ENCODE measurements at places on chromosomes 5 and 9. TPM values are rescaled to one million over a fixed set of nuclear protein-coding genes. Genes with fewer than 3 reads are reported as not detected.
A peak's percentile ranks its signal among the peaks of the same experiment; 100 is the strongest.

- no peaks in the 10 kb centered on the region for H3K36me3 ChIP-seq
- H3K4me1 ChIP-seq = peaks cover 28% of the 10 kb centered on the region
- no peak for DNase-seq
- no peak overlapping the region for H3K4me3 ChIP-seq
- H3K27me3 ChIP-seq = no peaks in the 10 kb centered on the region
Observed at GRCh38 chr5:102759289-102759688, 4.2 kb downstream of the PAM start.

GRCh38 chr5:154197801-154198491 is 7.4 kb downstream of the GALNT10 start:
- H3K4me1 ChIP-seq = peaks cover 68% of the 10 kb centered on the region
- H3K4me3 ChIP-seq = no peak overlapping the region
- peak; percentile 81 for DNase-seq
- H3K27me3 ChIP-seq = no peaks in the 10 kb centered on the region
- peaks cover 19% of the 10 kb centered on the region for H3K36me3 ChIP-seq
- H3K27ac ChIP-seq = peak overlapping the region; percentile 66

GRCh38 chr5:83857341-83857740 is 136.7 kb upstream of the HAPLN1 start:
- H3K36me3 ChIP-seq = no peaks in the 10 kb centered on the region
- H3K27ac ChIP-seq = no peak overlapping the region
- H3K27me3 ChIP-seq = no peaks in the 10 kb centered on the region
- no peak for DNase-seq

DNA sequence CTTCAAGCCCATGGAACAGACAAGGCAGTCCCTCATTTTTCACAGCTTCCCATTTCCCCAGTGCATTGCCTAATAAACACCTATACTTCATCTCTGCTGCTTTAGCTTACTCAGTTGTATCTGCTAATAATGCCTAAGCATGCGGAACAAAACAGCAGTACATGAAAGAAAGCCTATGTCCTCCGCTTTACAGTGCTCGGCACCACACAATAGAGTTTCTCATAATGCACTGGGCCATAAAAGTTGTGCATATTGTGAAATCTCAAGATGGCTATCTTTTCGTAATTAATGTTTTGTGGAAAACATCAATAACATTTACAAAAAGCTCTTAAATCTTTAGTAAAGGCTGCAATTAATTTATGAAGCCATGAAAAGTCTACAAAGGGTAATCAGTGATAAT is 69.3 kb downstream of the DENND1A start:
- no peak overlapping the region for H3K27ac ChIP-seq
- H3K27me3 ChIP-seq = no peaks in the 10 kb centered on the region
- H3K4me3 ChIP-seq = no peak overlapping the region
- H3K36me3 ChIP-seq = no peaks in the 10 kb centered on the region
- no peak for DNase-seq

- no peaks in the 10 kb centered on the region for H3K4me1 ChIP-seq
- H3K36me3 ChIP-seq = no peaks in the 10 kb centered on the region
- no peak overlapping the region for H3K27ac ChIP-seq
- no peak overlapping the region for H3K4me3 ChIP-seq
- DNase-seq = no peak
- H3K27me3 ChIP-seq = no peaks in the 10 kb centered on the region
Observed at GRCh38 chr5:124459984-124460383, 286.5 kb downstream of the ZNF608 start.

DNA sequence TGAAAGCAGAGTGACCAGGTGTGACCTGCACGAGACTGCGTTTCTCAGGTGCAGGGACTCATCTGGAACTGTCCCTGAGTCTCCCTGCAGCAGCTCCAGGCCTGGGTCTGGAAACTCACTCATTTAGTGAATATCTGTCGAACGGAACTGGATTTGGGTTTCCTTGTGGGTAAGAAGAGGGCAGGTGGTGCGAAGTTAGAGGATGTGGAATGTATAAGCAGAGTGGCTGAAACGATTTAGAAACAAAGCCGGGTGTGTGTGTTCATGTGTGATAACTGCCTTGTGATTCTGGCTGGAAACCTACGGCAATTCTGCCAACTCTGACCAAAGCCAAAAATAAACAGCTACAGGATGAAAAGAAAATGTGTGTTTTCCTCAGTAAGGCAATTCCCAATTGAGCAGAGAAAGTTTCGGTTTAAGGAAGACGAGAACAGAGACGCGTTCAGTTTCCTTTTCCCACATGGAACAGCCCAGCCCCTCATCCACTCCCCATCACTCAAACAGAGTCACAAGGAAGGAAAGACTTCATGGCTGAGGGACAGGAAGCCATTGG is 130.3 kb downstream of the NSG2 start:
- no peak for DNase-seq
- peaks cover 79% of the 10 kb centered on the region for H3K27me3 ChIP-seq
- H3K27ac ChIP-seq = no peak overlapping the region
- no peak overlapping the region for H3K4me3 ChIP-seq
- H3K36me3 ChIP-seq = no peaks in the 10 kb centered on the region

DNA sequence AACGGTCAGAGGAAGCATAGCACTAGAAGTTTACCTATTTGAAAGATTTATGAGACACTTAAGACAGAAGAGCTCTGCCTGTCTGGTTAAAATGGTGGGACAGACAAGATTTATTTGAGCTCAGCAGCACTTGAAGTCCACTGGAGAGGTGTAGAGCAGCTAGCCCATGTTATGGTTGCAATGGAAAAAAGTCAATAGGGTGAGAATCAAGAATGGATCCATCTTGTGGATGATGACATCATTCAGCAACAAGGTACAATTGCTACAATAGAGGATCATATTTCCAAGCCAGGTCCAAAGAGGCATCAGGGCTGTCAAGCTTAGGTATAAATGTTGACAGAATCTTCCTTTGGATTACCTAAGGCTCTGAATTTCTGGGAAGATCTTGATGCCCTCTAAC is 21.1 kb upstream of the ZNF131 start:
- H3K4me1 ChIP-seq = no peaks in the 10 kb centered on the region
- H3K27ac ChIP-seq = no peak overlapping the region
- no peak for DNase-seq
- H3K36me3 ChIP-seq = no peaks in the 10 kb centered on the region
- no peak overlapping the region for H3K4me3 ChIP-seq
- no peaks in the 10 kb centered on the region for H3K27me3 ChIP-seq

DNA sequence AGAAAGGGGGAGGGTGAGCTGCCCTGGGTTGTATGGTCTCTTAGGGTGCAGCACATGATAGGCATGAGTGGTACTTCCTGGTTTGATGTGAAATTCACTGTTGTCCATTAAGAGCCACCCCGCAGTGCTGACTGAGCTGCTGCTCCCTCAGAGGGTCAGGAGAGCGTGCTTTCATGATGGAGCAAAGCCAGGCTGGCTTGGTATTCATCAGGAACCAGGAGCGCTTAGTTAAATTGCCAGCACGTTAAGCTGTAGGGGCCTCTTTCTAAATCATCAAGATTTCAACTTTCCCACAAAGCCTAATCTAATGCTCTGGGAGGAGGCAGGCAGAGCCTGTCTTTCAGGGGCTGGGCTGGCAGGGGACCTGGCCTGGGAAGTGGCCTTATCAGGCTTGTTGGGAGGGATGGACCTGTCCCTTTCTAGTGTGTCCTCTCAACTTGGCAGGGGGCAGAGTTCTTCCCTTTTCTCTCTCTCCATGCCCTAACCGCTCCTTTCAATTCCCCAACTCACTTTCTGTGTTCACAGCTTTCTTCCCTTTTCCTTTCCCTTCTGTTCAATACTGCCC is 7.9 kb downstream of the CYSTM1 start:
- no peaks in the 10 kb centered on the region for H3K27me3 ChIP-seq
- H3K4me3 ChIP-seq = no peak overlapping the region
- DNase-seq = no peak

DNA sequence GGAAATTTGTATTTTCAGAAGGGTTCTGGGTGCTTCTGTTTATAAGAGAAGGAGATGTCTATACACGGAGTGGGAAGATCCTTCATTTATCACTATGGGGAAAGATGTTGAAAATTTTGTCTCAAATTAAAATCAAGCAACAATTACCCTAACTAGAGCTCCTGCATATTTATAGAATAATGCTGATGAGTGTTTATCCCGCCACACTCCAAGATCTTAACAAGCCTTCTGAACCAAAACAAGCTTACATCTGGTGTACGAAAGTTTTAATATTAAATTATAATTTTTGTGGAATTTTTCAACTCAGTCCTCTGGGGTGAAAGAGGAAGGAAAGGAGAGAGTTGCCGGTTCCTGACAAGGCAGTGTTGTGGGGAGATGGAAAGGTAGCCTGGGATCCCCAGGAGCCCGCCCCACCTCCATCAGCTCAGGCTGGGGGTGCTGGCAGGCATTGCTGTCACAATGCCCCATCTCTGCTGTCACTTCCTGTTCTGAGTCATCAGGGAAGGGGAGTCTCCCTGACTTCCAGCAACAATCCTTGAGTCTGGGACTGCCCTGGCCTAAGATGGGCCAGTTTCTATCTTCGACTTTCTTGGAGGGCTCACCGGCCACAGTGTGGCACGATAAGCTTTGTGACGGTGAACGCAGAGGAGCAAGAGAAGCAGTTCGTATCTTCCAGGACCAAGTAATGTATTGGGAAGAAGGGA is 64.5 kb downstream of the ERAP1 start:
- no peak overlapping the region for H3K27ac ChIP-seq
- peaks cover 72% of the 10 kb centered on the region for H3K36me3 ChIP-seq
- no peak for DNase-seq
- no peaks in the 10 kb centered on the region for H3K4me1 ChIP-seq

DNA sequence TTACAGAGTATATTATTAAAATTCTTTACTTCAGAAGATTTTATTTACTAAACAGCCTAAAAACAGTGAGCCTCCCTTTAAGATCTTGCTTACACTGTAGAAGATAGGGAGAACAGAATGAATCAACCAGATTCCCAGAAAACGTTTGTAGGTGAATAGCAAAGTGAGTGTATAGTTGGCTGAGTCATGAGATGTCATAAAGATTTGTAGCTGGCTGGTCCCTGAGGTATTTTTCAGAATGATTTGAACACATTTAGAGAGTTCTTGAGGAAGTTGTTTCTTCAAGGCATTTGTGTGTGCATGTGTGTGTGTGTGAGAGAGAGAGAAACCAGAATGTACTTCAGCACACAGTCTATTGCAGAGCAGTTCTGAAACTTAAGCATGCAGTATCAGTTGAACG is 159.4 kb upstream of the PRR16 start:
- no peak overlapping the region for H3K27ac ChIP-seq
- no peaks in the 10 kb centered on the region for H3K27me3 ChIP-seq
- H3K4me3 ChIP-seq = no peak overlapping the region

- no peaks in the 10 kb centered on the region for H3K27me3 ChIP-seq
- H3K36me3 ChIP-seq = no peaks in the 10 kb centered on the region
- DNase-seq = no peak
- no peak overlapping the region for H3K4me3 ChIP-seq
Observed at GRCh38 chr5:102547141-102548035, 48.6 kb upstream of the SLCO6A1 start.

GRCh38 chr5:179132586-179133355 is 72.6 kb downstream of the ZNF354C start:
- no peak for DNase-seq
- no peaks in the 10 kb centered on the region for H3K4me1 ChIP-seq
- no peaks in the 10 kb centered on the region for H3K36me3 ChIP-seq
- H3K4me3 ChIP-seq = no peak overlapping the region
- H3K27ac ChIP-seq = no peak overlapping the region

FUBP3 gene
- 50.3 TPM for total RNA-seq

DND1 gene
- 1.2 TPM for total RNA-seq

CDH9 gene
- total RNA-seq = not detected

KIF4B gene
- 0.13 TPM for total RNA-seq

STKLD1 gene
- total RNA-seq = 3.1 TPM

PLCXD3 gene
- 0.11 TPM for total RNA-seq

NXNL2 gene
- 8.7 TPM for total RNA-seq

PCDHB15 gene
- not detected for total RNA-seq

SEMA4D gene
- total RNA-seq = 58.3 TPM

PCDHA10 gene
- total RNA-seq = not detected
